ENCODE measurements at places on chromosomes 7 and 10. TPM values are rescaled to one million over a fixed set of nuclear protein-coding genes. Genes with fewer than 3 reads are reported as not detected.

The C7orf57 gene
- total RNA-seq = not detected

The ELMO1 gene
- 12.4 TPM for total RNA-seq

The WEE2 gene
- not detected for total RNA-seq

The TACC2 gene
- total RNA-seq = 11.4 TPM

The UCMA gene
- not detected for total RNA-seq

The SCART1 gene
- 2.2 TPM for total RNA-seq

The MACROH2A2 gene
- total RNA-seq = 1.8 TPM

The AKR1E2 gene
- total RNA-seq = 4.2 TPM

The POLR2J gene
- total RNA-seq = 79.4 TPM

The EPDR1 gene
- 71.5 TPM for total RNA-seq

Measured in adrenal gland (tissue), 19 donors.